ENCODE measurements at places on chromosomes 13 and 19. TPM values are rescaled to one million over a fixed set of nuclear protein-coding genes. Genes with fewer than 3 reads are reported as not detected.

Gene SERPINE3
- not detected for total RNA-seq

Gene LILRA1
- 2.2 TPM for total RNA-seq

Gene ZBTB32
- 1.8 TPM for total RNA-seq

Gene ZNF534
- not detected for total RNA-seq

All from kidney (tissue), 22 donors.